ENCODE measurements at places on chromosomes 1 and 21.
A peak's percentile ranks its signal among the peaks of the same experiment; 100 is the strongest.

DNA sequence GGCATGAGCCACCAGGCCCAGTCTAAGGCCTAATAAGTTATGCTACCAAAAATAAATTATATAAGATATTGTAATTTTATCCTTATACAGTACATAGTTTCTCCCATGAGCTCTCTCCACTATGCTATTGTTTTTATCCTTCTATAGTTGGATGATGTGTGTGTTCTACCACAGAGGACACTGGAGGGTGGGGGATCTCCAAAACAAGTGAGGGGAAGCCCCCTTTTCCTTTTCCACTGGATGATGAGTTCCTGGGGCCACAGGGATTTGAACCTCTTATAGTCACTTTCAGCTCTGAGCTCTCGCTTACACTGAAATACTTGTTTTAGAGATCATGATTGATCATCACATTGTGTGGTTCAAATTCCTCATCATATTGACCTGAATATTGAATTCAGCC, 77.6 kb upstream of the VAV3 start:
- DNase-seq = no peak

DNA sequence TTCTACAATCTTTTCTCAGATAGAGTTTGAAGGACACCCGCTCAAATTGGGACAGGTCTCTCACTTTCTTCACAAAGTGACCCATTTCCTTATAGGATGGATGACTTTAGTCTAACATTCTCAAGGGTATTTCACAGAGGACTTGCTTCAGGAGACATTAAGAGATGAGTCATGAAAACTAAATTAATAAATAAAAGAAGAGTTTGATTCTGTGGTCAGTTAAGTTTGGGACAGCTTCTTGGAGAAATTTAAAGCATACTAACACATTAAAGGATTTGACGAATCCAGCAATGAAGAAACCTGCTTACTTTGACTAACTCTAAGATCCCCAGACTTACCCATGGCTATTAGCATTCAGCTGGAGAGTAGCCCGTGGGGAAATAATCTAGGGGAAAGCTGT, 95.6 kb upstream of the RAB3GAP2 start:
- DNase-seq = no peak

GRCh38 chr1:26373281-26373680, 731 bp upstream of the ZNF683 start:
- DNase-seq = no peak

DNA sequence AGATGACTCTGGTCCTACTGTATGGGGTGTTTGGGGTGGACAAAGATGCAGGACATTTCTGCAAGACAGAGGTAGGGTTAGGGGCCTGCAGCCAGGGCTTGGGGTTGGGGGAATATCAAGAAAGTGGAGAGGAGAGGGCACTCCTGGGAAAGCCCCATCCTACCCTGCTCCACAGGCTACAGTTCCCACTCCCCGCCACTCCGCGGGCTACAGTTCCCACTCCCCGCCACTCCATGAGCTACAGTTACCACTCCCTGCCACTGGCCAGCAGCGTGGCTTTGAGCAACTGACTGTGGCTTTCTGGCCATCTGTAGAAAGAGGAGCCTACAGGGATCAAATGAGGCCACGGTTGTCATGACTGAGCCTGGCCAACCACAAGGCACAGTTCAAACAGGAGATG, 93.8 kb upstream of the GRIK3 start:
- DNase-seq = no peak

GRCh38 chr21:33685613-33686197, 43.4 kb downstream of the ITSN1 start:
- no peak for DNase-seq

DNA sequence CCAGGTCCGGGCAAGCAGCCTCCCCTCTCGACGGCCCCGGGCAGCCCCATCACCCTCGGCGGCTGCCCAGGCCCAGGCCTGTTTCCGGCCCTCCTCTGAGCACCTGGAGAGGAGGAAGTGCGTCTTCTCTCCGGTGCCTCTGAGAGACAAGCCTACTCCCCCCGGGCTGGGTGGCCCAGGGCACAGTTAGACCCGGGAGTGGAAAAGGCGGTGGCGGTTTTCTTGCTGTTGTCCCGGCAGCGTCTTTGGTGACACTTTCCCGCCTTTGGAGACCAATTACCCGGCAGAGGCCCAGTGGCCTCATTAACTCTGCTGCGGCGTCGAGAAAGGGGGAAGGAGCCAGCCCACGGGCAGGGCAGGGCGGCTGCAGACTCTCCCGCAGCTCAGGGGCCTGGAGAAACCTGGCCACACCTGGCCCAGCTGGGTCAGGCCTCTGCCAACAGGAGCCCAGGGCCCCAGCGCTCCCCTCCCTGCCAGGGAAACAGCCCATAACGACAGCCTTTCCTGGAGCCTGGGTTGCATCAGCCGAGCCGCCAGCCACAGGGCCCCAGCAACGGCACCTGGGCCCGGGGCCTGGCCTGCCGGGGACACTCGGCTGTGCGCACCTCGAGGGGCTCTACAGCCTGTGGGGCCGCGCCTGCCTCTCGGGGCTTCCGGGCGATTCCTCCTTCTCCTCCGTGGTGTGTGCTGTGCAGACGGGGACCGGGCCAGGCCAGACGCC, 28.4 kb upstream of the C1orf159 start:
- peak; percentile 45 for DNase-seq

- DNase-seq = peak; percentile 62
Measured at GRCh38 chr1:203504400-203505250, 10.7 kb downstream of the OPTC start.

DNA sequence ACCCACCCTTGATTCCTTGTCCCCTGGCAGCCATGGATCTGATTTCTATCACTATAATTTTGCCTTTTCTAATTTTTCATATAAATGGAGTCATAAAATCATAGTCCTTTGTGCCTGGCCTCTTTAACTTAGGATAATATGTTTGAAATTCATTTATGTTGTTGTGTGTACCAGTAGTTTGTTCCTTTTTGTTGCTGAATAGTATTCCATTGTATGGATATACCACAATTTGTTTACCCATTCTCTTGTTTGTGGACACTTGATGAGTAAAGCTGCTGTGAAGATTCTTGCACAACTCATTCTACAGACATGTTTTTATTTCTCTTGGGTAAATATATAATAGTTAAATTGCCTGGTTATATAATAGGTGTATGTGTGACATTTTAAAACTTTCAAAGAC, 22.7 kb upstream of the GJA8 start:
- DNase-seq = no peak

GRCh38 chr1:6096243-6097116, 50.8 kb downstream of the KCNAB2 start:
- DNase-seq = no peak

DNA sequence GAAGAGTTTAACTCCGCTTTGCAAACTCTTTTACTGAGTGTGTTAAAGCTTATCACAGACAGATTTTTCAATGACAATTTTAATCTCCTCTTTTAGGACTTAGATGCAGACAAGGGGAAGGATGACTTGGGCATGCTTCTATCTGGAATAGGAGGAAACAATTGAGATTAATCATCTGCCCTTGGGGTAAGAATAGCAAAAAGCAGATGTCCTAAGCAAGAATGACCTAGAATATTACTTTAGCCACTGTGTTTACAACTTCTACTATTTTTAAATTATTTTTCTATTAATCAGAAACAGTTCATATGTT, 569.0 kb upstream of the ADGRL2 start:
- no peak for DNase-seq

DNA sequence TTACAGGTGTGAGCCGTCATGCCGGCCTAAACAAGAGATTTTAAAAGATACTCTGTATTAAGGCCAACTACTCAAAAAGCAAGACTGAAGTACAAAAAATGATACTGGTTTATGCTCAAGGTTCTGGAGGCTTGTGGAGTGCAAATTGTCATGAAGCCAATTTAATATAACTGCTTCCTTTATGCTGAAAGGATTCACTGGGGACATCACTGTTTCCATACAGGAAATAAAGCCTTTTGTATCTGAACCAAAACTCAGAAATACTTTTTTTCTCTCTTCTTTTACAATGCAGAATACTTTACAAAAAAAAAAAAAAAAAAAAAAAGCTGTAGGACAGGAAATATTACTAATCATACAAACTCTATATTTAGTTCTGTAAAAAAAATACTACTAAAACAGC, 55.5 kb upstream of the CNN3 start:
- no peak for DNase-seq

DNA sequence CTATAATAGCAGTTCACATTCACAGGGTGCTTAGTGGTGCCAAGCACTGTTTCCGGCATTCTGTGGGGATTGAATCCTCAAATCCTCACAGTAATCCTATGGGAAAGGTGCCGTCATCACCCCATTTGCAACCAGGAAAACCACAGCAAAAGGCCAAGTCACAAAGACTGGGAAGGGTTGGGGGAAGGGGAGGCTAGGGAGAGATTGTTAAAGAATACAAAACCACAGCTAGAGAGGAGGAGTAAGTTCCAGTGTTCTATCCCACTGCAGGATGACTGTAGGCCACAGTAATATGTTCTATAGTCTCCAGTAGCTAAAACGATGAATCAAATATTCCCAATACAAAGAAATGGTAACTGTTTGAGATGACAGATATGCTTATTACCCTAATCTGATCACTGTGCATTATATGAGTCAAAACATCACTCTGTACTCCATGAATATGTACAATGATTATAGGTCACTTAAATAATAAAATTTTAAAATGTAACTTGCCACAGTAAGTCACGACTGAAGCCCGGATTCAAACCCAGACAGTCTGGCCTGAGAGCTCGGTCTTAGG, 256.8 kb downstream of the TOMM20 start:
- no peak for DNase-seq

GRCh38 chr1:111559736-111560279, 56.4 kb upstream of the ADORA3 start:
- no peak for DNase-seq

GRCh38 chr1:215128504-215128903, 46.0 kb downstream of the KCNK2 start:
- DNase-seq = no peak

DNA sequence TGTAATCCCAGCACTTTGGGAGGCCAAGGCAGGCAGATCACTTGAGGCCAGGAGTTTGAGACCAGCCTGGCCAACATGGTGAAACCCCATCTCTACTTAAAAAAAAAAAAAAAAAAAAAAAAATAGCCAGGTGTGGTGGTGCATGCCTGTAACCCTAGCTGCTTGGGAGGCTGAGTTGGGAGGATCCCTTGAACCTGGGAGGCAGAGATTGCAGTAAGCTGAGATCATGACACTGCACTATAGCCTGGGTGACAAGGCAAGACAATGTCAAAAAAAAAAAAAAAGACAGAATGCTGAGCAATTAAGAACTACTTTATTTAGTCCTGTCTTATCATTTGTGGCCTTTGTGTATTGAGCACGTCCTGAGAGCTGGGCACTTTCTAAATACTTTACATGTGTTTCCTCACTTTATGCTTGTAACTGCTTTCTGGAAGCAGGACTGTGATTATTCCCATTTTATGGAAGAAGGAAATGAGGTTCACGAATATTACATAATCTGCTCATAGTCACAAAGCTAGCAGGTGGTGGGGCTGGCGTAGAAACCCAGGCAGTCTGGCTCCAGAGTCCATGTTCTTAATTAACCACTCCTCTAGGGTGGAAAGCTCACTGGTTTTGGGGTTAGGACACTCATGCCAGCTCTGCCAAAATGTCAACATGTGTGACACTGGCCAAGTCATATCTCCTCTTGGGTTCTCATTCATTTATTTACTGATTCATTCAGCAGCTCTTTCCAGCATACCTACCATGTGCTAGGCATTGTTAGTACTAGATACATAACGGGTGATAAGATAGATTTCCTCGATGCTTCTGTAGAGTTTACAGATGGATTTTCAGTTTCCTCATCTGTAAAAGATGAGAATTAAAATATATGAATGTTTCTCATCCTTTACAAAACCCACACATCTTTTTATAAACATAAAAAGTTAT, 57.7 kb downstream of the DDR2 start:
- DNase-seq = no peak

DNA sequence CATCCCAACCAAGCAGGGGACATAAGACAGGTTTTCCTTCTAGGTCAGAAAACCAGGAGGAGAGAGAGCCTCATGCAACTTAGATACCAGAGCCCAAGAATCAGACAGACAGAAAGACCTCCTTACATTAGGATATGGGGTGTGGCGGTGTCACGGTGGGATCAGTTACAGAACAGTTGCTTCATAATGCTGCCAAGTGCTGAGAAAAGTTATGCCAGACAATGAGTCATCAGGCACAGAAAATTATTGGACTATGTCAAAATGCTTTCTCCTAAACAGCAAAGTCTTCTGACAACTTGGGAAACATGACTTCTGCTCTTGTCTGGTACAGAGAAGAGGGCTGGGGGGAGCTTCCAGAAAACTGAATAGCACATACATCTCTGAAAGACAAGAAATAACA, 1120.2 kb upstream of the TMPRSS15 start:
- DNase-seq = no peak

DNA sequence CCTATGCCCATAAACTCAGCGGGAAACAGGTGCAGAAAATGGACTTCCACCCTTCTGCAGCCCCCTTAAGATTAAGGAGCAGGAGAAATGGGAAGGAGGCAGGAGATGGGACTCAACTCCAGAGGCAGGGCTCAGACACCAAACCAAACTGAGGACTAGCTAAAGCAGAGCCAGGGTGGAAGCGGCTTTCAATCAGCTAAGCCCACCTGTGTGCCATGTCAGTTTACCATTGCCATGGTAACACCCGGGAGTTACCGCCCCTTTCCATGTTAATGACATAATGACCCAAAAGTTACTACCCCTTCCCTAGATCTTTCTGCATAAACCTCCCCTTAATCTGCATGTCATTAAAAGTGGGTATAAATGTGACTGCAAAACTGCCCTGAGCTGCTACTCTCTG, 653.5 kb downstream of the PTPRU start:
- DNase-seq = no peak

DNA sequence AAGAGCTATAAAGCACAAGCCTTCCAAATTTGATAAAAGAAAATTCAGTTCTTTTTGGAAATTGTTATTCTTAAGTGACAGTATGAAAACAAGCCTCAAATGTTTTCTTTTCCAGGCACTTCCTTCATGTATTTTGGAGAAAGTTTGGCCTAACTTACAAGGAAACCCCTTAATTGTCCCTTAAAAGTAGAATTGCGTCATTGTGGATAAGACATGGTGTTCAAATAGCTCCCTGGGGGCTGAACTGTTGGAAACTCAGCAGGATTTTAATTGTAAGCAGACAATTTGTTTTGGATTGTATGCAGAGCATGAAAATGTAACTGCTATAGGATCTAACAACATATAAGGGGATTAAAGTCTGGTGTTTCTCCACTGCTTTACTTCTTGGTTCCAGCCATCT, 35.4 kb upstream of the FGGY start:
- DNase-seq = no peak

DNA sequence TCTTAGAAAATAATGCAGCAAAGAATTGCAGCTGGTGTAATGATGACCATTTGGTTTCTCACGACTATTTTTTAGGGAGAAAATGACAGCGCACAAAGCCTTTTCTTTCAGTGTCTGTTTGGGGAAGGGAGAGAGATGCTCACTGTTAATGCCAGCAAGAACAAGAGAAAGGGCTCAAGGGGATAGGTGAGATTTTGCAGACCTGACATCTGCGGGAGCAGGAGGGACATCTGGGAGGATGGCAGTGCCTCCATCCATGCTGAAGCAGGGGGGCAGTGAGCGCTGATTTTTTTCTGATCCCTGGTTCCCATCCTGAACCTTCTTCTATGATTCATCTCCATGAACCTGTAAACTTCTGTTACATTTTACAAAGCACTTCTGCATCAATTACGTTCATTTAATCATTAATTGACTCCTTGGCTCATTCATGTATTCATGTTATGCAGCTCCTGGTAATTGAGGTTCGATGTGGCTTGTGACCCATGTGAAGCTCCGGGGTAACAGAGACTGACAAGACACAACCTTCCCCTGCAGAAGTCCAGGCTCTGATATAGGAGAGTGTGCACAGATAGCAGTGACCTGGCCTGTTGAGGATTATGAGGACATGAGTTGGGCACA, 595.3 kb downstream of the PTPRU start:
- DNase-seq = no peak
